ENCODE measurements at places on chromosomes 3 and 15.

DNA sequence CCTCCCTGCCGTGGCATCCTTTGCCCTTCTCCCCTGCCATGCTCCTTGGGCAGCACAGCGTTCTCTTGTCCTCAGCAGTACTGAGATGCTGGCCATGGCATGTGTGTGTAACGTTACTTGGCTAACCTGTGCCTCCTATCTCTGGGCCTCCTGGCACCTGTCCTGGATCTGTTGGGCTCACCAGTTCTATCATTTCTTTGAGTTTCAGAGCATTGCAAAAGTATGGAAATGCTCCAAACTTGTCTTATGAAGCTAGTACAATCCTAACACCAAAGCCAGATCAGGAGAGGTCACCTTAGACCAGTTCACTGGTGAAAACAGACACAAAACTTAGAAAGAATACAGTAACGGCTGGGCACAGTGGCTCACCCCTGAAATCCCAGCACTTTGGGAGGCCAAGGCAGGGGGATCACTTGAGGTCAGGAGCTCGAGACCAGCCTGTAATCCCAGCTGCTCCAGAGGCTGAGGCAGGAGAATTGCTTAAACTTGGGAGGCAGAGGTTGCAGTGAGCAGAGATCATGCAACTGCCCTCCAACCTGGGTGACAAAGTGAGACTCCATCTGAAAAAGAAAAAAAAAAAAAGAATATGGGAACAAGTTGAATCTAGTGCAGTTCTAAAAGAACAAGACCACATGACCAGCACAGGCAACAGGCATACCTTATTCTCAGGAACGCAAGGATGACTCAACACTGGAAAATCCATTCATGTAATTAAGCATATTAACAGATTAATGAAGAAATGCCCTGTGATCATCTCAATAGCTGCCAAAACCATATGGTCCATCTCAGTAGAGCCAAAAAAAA is 62.4 kb upstream of the TRPM1 start:
- DNase-seq = no peak

GRCh38 chr3:163721596-163721995 is 1356.7 kb downstream of the SI start:
- DNase-seq = no peak

DNA sequence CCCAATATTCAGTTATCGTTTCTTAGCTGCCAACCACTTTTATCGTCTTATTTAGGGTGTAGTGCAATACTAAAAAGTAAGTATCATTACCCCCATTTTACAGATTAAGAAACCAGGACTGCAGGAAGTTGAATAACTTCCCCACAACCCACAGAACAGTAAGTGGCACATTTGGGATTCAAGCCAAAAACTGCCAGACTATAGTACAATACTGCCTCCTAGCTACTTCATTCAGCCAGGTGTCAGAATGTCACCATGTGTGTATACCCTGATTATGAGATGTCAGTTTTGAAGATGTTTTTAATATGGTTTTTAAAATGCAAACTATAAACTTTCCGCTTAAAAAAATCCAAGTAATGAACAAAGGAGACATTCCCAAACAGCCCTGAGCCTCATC is 74.2 kb upstream of the PROK2 start:
- DNase-seq = no peak

DNA sequence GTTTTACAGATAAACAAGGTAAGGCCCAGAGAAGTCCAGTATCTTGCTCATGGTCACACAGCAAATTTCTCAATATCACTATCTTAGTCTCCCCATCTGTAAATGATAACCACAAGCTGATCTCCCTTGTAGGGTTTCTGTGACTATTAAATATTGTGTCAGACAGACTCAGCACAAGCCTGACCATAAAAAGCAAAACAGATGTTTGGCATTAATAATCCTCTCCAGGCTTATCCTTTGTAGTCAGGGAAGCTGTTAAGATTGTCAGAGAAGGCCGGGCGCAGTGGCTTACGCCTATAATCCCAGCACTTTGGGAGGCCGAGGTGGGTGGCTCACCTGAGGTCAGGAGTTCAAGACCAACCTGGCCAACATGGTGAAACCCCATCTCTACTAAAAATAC is 173.2 kb upstream of the PRICKLE2 start:
- DNase-seq = no peak

All from NCI-H446 treated with DMSO at 0.1 percent for 48 hours (cell line).